ENCODE measurements at places on chromosomes 4 and X.

GRCh38 chr4:101862595-101862994 is 72.1 kb downstream of the BANK1 start:
- no peaks in the 10 kb centered on the region for H3K36me3 ChIP-seq
- H3K27me3 ChIP-seq: no peaks in the 10 kb centered on the region
- DNase-seq: no peak
- H3K4me3 ChIP-seq: no peak overlapping the region
- H3K27ac ChIP-seq: no peak overlapping the region

DNA sequence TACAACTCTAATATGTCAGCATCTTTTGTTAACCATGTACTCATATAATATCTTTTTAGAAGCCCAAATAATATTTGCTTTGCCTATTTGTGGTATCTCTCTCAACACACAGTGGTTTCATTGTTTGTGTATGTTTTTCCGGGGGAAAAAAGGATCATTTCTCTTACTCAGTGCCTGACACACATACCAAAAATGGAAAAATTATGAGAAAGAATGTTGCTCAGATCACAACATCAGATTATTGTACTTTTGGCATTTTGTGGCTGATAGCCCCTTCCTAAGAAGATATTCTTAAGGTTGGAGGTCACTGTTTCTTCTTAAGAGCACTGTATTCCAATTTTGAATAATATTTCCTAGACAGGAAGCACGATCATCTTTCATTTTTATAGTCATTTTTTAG is 93.6 kb downstream of the PDLIM5 start:
- no peaks in the 10 kb centered on the region for H3K36me3 ChIP-seq
- no peak for DNase-seq
- H3K27me3 ChIP-seq: no peaks in the 10 kb centered on the region
- peaks cover 73% of the 10 kb centered on the region for H3K4me1 ChIP-seq

- DNase-seq: peak; percentile 22
- H3K4me1 ChIP-seq: no peaks in the 10 kb centered on the region
Measured at GRCh38 chrX:119273420-119274192, 37.5 kb downstream of the PGRMC1 start.

DNA sequence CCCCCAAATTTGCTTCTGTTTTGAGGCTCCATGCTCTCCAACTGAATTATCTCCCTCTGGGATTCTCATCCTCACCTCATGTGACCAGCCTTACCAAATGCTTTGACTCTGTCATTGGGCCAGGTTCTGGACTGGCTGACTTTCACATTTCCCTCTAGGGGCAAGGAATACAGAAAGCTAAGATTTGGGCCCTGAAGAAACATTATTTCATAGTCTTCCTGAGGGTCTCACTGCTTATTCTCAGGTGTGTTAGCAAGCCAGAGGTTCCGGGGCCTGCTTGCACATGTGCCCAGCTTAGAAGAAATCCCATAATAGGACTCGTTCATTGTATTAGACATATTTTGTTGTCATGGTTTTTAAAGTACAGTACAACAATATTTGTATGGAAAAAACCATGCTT is 62.6 kb upstream of the TEX13D start:
- no peaks in the 10 kb centered on the region for H3K27me3 ChIP-seq
- H3K36me3 ChIP-seq: no peaks in the 10 kb centered on the region
- H3K4me1 ChIP-seq: peaks cover 6% of the 10 kb centered on the region
- H3K27ac ChIP-seq: no peak overlapping the region
- no peak for DNase-seq

- no peaks in the 10 kb centered on the region for H3K4me1 ChIP-seq
- no peak overlapping the region for H3K4me3 ChIP-seq
- no peak for DNase-seq
- no peaks in the 10 kb centered on the region for H3K27me3 ChIP-seq
- H3K27ac ChIP-seq: no peak overlapping the region
Measured at GRCh38 chrX:131729295-131729694, 185.4 kb downstream of the OR13H1 start.

GRCh38 chr4:124790471-124790870 is 77.9 kb upstream of the ANKRD50 start:
- H3K27me3 ChIP-seq: no peaks in the 10 kb centered on the region
- no peak overlapping the region for H3K27ac ChIP-seq
- no peaks in the 10 kb centered on the region for H3K36me3 ChIP-seq
- no peak for DNase-seq
- no peak overlapping the region for H3K4me3 ChIP-seq

DNA sequence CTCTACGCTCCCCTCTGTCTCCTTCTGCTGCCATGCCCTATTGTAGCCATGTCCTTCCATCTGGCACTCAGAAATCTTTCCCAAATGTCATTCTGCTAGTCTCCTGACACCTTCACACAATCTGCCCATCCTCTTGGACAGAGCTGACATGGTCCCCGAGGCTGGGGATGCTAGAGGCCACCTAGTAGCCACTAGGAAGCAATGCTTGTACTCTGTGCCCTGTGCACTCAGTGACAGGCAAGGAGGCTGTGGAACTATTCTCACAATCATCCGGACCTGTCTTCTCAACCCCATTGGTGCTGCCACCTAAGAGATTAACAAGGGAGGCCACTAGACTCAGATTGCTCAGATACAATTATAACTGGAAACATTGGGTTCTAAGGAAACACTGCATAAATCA is 112.6 kb upstream of the TMEM164 start:
- H3K4me3 ChIP-seq: no peak overlapping the region
- no peaks in the 10 kb centered on the region for H3K4me1 ChIP-seq
- no peaks in the 10 kb centered on the region for H3K27me3 ChIP-seq
- no peaks in the 10 kb centered on the region for H3K36me3 ChIP-seq
- no peak overlapping the region for H3K27ac ChIP-seq

DNA sequence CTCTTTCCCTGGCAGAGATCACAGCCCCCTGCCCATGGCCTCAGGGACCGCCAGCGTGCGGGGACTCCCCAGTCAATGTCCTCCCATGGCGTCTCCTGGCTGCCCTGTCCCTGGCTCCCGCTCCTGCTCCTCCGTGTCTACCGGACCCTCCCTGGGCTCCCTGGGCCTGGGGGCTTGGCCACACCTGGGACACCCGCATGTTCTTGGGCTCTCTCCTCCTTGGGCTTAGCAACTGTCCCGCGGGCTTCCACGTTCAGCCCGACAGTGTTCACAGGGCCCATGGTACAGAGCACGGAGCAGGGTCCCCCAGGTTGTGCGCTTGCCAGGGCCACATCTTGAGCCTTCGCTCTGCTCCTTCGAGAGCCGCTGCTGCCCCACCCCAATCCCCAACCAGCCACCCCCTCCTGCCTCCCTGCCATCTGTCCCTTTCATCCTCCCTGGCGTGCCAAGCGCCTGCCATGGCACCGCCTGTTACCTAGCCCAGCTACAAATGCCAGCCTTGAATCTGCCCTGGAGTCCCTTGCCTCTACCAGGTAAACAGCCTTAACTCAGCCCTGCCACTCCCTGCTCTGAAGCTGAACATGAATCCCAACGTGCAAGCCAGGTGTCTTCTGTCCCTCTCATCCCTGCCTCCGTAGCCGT is 3.9 kb downstream of the AVPR2 start:
- no peak overlapping the region for H3K4me3 ChIP-seq
- H3K27ac ChIP-seq: no peak overlapping the region
- no peaks in the 10 kb centered on the region for H3K36me3 ChIP-seq
- peaks cover 60% of the 10 kb centered on the region for H3K27me3 ChIP-seq

GRCh38 chr4:67084783-67085182 is 460.5 kb downstream of the CENPC start:
- H3K27ac ChIP-seq: no peak overlapping the region
- DNase-seq: no peak
- H3K4me1 ChIP-seq: no peaks in the 10 kb centered on the region
- H3K36me3 ChIP-seq: no peaks in the 10 kb centered on the region
- H3K27me3 ChIP-seq: no peaks in the 10 kb centered on the region

GRCh38 chr4:85741921-85742591 is 267.1 kb downstream of the ARHGAP24 start:
- no peaks in the 10 kb centered on the region for H3K36me3 ChIP-seq
- no peak overlapping the region for H3K27ac ChIP-seq
- H3K4me3 ChIP-seq: no peak overlapping the region

GRCh38 chr4:6733358-6734164 is 17.6 kb downstream of the BLOC1S4 start:
- H3K27ac ChIP-seq: no peak overlapping the region
- DNase-seq: no peak
- H3K27me3 ChIP-seq: no peaks in the 10 kb centered on the region
- H3K4me1 ChIP-seq: peaks cover 10% of the 10 kb centered on the region
- no peaks in the 10 kb centered on the region for H3K36me3 ChIP-seq

GRCh38 chr4:80016506-80016905 is 56.5 kb downstream of the ANTXR2 start:
- no peaks in the 10 kb centered on the region for H3K27me3 ChIP-seq
- H3K27ac ChIP-seq: no peak overlapping the region
- H3K36me3 ChIP-seq: peaks cover 73% of the 10 kb centered on the region
- no peak for DNase-seq
- no peak overlapping the region for H3K4me3 ChIP-seq

DNA sequence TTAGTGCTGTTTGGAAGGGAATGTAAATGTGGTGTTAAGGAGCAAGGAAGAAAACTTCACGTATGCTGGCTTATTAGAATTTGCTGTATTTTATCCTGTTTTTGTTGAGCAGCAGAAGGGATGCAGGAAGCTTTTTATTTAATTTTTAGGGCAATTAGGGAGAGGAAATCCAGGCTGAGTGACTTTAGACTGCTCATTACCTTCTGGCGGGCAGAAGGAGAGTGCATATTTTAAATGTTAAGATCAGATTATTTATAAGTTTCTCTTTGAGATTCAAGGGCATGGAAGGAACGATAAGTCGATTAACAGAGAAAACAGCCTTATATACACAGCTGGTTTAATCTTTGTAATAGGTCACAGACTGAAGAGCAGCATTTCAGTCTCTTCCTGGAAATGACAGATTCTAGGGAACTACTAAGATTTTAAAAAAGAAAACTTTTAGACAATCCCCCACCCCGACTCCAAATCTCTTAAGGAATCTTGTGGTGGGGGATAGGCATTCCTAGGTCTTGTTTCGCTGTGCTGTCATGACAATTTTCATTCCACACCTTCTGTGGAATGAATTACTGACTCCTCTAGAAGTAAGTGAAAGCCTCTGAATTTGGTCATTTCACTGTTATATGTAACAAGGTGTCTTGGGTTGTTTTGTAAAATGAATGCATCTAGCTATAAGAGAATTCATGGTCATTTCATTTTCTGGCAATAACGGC is 402.5 kb downstream of the RAPGEF2 start:
- H3K4me1 ChIP-seq: no peaks in the 10 kb centered on the region
- peaks cover 22% of the 10 kb centered on the region for H3K27me3 ChIP-seq
- no peak for DNase-seq
- H3K27ac ChIP-seq: no peak overlapping the region

- H3K4me3 ChIP-seq: peak overlapping the region; percentile 40
- H3K27me3 ChIP-seq: no peaks in the 10 kb centered on the region
- no peaks in the 10 kb centered on the region for H3K36me3 ChIP-seq
- peak; percentile 9 for DNase-seq
Measured at GRCh38 chrX:46327566-46328115, 217.6 kb downstream of the ZNF674 start.

- H3K4me1 ChIP-seq: peaks cover 29% of the 10 kb centered on the region
- peaks cover 98% of the 10 kb centered on the region for H3K36me3 ChIP-seq
Measured at GRCh38 chr4:84681486-84682274, 98.8 kb downstream of the CDS1 start.

GRCh38 chr4:166301266-166301665 is 428.2 kb downstream of the TLL1 start:
- no peaks in the 10 kb centered on the region for H3K4me1 ChIP-seq
- H3K4me3 ChIP-seq: no peak overlapping the region
- H3K27ac ChIP-seq: no peak overlapping the region
- DNase-seq: no peak

DNA sequence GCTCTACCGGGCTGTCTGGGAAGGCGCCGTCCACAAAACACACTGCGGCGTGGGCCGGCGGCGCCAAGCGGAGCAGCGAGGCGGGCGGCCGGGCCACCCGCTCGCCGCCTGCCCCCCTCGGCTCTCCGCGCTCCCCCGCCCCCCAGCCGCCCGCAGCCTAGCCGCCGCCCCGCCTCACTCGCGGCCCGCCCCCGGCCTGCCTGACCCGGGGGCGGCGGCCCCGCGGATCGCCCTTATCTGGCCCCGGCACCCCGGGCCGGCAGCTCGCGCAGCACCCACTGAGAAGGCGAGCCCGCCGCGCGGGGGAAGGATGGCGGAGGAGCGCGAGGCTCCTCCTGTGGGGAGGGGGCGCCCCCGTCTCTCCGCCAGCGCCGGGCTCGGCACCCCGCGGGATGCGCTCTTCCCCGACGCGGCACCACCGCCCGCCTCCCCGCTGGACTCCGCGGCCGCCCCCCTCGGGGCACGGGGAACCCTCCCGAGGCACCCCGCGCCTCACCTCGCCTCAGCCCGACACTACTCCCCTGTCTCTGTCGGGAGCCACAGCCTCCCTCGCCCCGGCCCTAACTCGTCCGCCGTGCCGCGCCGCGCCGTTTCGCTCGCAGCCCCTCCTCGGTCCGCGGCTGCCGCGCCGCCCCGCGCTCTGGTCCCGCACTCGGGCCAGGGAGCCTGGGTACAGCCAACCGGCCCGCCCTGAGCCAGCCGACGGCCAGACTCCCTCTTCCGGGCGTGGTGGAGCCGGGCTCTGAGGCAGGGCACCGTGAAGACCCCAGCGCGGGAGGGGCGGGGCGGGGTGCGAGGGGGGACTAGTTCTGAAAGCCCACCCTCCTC is 566 bp downstream of the ATP11C start:
- no peaks in the 10 kb centered on the region for H3K36me3 ChIP-seq
- DNase-seq: peak; percentile 21
- no peaks in the 10 kb centered on the region for H3K27me3 ChIP-seq
- H3K27ac ChIP-seq: peak overlapping the region; percentile 96
- peak overlapping the region; percentile 56 for H3K4me3 ChIP-seq

DNA sequence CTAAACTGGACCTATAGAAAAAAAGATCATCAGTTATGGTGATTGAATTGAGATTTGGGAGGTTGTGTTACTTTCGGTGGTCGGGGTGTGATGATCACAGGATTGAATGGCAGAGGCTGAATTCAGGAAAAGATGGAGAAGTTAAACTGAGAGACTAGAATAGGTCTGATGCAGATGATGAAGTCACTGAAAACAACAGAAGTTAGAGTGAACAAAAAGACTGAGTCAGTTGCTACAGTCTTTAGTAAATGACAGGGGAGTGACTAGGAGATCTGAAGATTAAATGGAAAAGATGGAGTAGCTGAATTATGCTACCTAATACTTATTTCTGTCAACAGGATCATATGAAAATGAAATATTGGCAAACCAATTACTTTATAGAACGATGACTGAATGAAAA is 163.2 kb downstream of the RPA4 start:
- no peaks in the 10 kb centered on the region for H3K36me3 ChIP-seq
- no peak for DNase-seq
- H3K27me3 ChIP-seq: no peaks in the 10 kb centered on the region
- no peaks in the 10 kb centered on the region for H3K4me1 ChIP-seq
- no peak overlapping the region for H3K27ac ChIP-seq
- H3K4me3 ChIP-seq: no peak overlapping the region

DNA sequence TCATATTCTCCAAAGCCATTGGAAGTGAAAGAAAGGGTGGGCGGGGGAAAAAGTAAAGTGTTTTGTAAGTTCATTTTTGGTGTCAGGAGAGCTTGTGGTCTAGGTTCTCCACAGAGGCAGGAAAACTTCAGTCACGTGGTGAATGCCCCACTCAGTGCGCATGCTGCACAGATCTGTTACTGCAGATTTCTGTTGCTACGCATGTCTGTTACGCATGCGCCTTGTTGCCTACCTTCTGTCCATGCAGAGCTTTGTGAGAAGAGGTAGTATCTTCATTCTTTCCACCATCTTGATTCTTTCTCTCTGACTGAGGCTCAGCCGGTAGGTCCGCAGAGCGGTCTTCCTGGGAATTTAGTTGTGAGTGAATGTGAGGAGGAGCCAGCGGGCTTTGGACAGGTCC is 15.1 kb upstream of the PAGE3 start:
- no peak overlapping the region for H3K4me3 ChIP-seq
- H3K27me3 ChIP-seq: no peaks in the 10 kb centered on the region
- H3K27ac ChIP-seq: no peak overlapping the region

GRCh38 chr4:108473163-108473720 is 147.1 kb upstream of the RPL34 start:
- H3K27ac ChIP-seq: no peak overlapping the region
- no peak for DNase-seq
- H3K4me1 ChIP-seq: no peaks in the 10 kb centered on the region
- H3K4me3 ChIP-seq: no peak overlapping the region
- no peaks in the 10 kb centered on the region for H3K36me3 ChIP-seq
